ENCODE measurements at places on chromosomes 13 and 19.
A peak's percentile ranks its signal among the peaks of the same experiment; 100 is the strongest.

- no peak for DNase-seq
Observed at GRCh38 chr19:9474975-9475374, 23.4 kb downstream of the ZNF560 start.

DNA sequence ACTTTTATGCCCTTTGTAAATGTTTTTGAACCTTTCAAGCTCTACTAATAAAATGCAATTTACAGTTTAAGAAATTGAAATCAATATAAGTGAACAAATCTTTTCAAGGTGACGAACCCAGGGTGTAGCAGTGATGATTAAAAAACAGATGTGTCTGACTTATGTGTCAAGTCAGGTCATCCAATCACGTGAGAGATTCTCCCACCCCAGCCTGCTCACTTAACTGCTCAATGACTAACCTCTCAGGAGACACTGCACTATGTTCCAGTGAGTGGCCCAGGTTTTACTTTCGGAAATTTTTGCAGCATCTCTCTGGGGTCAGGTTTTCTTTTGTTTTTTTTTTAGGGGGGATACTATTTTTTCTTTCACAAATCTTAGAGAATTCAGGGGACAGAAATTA, 60.7 kb downstream of the ZNF429 start:
- DNase-seq, result peak; percentile 63

GRCh38 chr13:38700051-38700450, 13.2 kb downstream of the FREM2 start:
- no peak for DNase-seq

GRCh38 chr19:14028901-14029300, 953 bp downstream of the RLN3 start:
- DNase-seq, result no peak

DNA sequence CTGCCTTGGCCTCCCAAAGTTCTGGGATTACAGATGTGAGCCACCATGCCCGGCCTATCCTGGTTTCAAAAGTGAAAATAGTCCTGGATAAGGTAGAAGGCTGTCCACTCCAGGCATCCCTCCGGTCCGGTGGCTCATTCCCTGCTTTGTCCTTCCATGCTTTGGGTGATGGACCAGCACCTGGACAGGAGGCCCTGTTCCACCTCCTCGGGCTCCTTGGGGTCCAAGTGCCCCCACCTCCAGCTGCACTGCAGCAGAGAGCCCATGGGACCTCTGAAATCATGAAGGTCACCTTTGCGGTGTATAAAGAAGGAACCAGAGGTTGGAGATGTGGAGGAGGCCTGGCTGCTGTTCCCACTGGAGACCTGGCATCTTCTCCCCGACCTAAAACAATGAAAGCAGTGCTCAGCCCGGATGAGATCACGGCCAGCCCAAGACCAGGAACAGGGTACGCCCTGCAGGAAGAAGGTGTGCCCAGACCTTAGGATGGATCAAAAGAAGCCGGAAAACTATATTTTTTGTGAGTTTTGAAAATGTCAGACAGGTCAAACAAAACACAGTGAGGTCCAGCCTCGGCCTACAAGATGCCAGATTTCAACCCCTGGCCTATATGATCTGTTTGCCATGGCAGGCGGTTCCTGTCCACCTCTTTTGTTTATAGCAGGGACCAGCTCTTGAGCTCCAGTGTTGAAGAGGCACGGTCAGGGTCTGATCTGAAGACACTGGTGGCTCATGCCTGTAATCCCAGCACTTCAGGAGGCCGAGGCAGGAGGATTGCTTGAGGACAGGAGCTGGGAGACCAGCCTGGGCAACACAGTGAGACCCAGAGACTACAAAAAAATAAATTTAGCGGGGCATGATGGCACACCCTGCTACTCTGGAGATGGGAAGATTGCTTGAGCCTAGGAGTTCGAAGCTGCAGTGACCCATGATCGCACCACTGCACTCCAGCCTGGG, 5.8 kb downstream of the LSR start:
- DNase-seq, result no peak

DNA sequence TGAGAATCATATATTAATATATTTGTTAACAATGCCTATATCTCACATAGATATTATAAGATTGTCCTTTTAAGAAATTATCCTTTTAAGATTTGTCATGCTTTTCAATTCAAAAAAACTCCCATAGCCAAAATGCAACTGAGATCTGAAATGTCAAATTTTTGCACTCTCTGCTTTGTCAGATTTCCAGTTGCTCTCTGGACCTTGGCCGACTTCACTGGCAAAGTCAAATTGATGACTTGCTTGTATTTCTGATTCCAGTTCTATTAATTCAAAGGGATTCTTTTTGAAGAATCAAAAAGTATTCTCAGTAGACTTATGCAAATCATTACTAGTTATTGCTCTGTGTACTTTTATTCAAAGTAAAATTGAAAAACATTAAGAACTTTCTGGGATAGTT, 101.2 kb upstream of the SCEL start:
- no peak for DNase-seq

DNA sequence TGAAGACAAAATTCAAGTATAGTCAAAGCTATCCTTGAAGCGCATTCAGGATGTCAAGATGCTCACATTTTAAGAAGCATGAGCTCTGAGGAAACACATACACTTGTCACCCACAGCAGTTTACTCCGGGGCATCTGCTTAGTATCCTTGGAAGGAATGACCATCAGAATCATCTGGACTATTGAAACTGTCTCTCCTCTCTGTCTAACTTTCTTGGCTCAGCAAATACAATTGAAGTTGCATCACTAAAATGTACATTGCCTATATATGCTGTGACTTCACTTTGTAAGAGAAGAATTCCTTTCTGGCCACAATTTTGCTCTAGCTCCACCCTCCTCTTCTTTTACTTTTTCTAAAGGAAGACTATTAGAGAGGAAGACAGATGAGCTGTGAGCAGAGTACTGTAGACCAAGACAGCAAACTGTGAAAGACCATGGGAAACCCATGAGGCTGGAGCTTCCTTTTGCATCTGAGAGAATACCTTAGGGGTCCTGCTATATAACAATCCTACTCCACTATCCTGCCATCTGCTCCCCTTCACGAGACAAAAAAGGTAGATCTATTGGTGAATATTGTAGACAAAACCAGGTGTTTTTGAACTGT, 906.3 kb downstream of the PCDH9 start:
- DNase-seq, result no peak

GRCh38 chr19:15296353-15296752, 36.0 kb downstream of the BRD4 start:
- no peak for DNase-seq

GRCh38 chr19:50536662-50537305, 23.1 kb upstream of the ASPDH start:
- no peak for DNase-seq

GRCh38 chr13:53494406-53494805, 465.8 kb downstream of the OLFM4 start:
- no peak for DNase-seq

DNA sequence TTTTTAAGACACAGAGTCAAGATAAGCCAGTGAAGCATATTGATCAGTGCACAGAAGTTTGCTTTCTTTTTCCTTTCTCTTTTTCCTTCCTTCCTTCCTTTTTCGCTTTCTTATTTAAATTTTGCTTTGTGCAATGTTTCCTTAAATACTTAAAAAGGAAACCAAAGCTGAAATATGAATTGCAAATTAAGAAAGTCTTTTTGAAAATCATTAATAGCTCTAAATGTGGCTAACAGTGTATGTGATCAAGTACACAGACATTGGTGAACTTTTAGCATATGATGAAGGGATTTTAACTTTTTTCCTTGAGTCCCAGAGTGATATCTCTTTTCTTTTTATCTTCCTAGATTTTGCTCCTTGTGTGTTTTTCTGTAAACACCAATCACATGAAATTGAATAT, 1356.9 kb upstream of the PRR20A start:
- DNase-seq, result no peak

DNA sequence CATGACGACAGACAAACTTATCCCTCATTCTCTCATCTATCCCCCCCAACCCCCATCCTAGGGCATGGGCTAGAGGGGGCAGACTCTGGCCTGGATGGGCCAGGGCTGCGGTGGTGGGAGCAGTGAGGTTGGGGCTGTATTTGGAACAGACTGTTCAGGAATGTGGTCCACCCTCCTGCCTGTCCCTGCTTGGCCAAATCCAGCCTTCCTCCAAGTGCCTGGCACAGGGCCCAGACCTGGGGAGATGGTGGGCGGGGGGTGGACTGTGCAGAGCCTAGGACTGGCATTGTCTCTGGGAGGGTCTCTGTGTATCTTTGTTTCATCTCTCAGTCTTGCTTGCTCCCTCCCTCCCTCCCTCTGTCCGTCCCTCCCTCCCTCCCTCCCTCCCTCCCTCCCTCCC, 14.2 kb downstream of the EGLN2 start:
- no peak for DNase-seq

GRCh38 chr13:92054389-92054788, 656.0 kb downstream of the GPC5 start:
- DNase-seq, result no peak

GRCh38 chr19:35313587-35313986, 15.4 kb upstream of the CD22 start:
- DNase-seq, result no peak

DNA sequence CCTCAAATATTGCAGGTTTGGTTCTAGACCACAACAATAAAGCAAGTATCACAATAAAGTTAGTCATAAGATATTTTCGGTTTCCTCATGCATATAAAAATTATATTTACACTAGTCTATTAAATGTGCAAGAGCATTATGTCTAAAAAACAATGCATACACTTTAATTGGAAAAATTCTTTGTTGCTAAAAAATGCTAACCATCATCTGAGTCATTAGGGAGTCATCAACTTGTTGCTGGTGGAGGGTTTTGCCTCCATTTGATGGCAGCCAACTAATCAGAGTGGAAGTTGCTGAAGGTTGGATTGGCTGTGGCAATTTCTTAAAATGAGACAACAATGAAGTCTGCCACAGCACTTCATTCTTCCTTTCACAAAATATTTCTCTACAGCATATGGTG, 422.3 kb upstream of the GPC6 start:
- no peak for DNase-seq

GRCh38 chr13:50419896-50420295, 404.7 kb downstream of the KCNRG start:
- no peak for DNase-seq

DNA sequence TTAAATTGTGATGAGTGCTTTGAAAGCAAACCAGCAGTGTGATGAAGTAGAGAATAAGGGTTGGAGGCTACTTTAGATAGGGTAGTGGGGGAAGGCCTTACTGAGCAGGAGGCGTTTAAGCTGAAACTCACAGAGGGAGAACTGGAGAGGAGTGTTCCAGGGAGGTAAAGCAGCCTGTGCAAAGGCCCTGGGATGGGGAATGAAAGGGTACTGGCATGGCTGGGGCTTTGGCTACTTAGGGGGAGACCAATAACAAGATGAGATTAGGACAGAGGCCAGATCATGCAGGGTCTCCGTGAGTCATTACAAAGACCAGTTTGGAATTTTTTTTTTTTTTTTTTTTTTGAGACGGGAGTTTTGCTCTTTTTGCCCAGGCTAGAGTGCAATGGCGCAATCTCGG, 1.1 kb downstream of the PPP5C start:
- DNase-seq, result no peak

- DNase-seq, result peak; percentile 10
Observed at GRCh38 chr13:77918391-77919245, at the start of gene EDNRB. TSS of gene EDNRB (minus strand) at chr13:77918831. CDS start at chr13:77918573, 258 bp downstream.

DNA sequence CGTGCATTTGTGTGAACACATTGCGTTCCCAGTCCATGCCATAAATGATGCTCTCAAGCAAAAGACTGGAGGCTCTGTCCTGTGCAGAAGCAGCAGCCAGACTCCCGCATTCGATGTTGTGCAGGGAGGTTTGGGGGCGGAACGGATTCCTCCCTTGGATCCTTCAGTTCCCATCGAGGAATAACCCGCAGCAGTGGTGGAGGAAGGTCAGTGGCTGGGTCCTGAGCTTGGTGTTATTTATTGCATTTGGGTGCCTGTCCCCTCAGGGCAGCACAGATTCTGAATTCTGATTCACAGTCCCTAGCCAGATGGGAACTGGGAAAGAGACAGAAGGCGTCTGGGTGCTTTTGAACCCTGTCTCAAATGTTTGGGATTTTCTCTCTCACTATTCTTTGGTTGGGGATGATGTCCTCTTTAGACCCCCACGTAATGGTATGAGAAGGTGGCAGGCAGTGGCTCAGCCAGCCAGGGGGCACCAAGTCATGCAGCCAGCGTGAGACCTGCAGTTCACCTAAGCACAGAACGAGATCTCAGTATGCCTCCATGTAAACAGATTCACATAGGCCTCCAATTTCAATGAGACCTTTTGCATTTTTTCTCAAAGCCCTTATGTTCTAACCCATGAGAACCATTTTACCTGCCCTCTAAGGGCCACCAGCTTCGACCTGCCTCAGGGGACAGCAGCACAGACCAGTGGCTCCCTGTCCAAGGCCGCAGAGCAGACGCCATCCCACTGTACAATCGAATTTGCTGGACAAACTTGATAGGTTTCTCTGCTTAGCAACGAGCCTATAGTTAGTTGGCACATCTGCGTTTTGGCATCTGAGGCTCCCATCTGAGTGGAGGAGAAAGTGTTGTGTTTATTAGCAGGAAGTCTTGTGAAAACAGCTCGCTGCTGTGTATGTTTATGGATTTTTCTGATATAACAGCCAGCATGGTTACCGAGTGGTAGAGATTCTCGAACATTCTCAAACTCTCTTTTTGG, 17.8 kb downstream of the KCTD15 start:
- no peak for DNase-seq

DNA sequence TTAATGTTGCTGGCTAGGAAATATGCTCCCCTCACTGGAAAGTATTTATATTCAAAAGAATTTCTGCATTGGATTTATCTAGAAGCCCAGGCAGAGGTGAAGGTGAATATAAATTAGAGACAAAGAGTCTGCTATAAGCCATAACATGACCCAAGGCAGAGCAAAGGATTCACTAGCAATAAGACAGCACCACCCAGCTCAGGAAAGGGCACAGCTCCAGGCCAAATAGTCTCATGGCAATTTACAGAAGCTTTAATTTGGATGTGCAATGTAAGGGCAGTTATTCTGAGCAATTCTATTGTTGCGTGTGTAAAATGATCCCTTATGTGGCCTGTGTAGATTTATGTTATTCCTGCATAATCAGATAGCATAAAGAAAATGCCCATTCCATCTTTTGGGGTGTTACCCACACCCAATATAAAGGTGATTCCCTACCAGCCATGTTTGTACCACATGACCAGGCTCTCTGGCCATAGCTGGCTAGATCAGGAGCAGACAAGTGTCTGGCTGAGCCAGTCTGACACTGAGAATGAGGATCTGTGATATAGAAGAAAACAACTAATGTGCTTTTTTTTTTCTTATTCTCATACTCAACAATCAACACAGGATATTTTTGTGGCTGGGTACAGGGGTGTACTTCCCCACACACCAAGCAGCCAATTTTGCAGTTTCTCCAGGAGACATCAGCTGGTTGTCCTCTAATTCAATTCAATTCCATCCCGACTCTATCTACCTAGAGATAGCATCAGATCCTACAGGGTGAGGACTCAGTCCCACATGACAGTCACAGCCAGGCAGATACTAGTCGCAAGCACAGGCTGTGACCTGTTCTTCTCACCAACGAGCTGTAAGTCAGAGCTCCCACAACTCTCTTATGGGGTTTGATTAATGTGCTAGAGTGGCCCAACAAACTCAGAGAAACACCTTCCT, 181.4 kb downstream of the KCTD15 start:
- no peak for DNase-seq

DNA sequence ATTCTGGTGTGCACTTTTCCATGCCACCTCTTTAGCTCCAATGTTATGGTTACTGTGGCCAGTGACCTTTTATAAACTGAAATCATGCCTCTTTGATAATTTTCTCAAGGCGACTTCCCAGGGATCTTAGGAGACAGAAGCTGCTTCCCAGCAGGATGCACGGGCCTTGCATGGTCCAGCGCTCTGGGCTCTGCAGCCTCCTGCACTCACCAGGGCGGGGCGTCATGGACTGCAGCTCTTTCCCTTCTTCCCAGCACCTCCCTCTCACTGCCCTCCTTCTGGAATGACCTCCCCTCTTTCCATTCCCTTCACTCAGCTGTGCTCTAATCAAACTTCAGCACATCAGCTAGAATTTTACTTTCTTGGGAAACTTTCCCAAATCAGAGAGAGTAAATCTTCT, 318.3 kb downstream of the IRS2 start:
- no peak for DNase-seq

Measured in hematopoietic multipotent progenitor cell treated with erythropoietin and hydrocortisone succinate and interleukin-3 and kit ligand, for 8 days (in vitro differentiated cells).